NCI-H446 treated with DMSO at 0.1 percent for 48 hours (cell line): ENCODE measurements at places on chromosomes 7 and 10.

GRCh38 chr7:110831419-110831818, 259.5 kb upstream of the LRRN3 start:
- no peak for DNase-seq

GRCh38 chr10:79044846-79045245, 23.9 kb upstream of the ZMIZ1 start:
- DNase-seq = no peak

DNA sequence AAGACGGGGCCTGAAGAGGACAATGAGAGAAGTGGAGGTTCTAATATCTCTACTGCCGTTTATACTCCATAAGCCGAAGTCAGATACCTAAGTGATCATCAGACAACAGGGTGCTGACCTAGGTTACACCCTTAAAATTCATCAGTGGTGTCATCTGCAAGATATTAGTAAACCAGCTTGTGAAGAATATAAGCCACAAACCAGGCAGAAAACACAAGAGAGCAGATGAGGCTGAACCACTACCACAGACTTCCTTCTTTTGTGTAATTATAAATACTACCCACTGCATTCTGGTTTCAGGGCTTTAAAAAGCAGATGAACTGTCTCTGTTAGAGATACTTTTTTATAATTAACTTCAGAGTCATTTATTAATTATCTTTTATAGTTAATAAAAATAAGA, 69.0 kb upstream of the LRRC17 start:
- no peak for DNase-seq

- no peak for DNase-seq
These were observed 3.0 kb downstream of the SMARCD3 start for GRCh38 chr7:151245360-151246101.

DNA sequence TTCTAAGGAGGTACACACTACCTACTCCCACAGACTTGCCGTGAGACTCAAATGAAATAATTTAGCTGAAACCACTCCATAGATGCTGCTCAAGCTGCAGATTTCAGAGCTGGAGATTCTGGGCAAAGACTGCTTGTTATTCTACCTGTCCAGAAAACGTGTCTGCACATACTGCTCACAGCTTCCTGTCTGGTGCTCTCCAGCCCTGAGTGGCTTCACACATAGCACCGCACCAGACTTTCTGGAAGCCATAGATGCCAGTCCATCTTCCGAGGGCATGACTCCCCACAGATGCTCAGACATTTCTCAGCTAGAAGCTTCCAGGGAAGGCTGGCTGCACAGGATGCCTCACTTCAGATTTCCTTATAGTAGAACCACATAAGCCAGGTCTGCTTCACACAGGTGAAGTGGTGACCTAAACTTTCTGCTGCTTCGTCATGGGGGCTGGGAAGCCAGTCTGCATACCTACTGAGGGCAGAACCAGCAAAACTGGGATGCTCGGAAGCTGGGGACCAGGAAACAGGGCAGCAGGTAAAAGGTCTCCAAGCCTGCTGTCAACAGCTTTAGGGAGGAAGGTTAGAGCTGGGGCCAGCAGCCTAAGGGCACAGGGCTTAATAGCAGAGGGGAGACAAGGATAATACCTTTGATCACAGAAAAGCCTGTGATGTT, 18.2 kb downstream of the CCDC6 start:
- DNase-seq = no peak

GRCh38 chr7:42238709-42239366, 1.8 kb upstream of the GLI3 start:
- DNase-seq = no peak

DNA sequence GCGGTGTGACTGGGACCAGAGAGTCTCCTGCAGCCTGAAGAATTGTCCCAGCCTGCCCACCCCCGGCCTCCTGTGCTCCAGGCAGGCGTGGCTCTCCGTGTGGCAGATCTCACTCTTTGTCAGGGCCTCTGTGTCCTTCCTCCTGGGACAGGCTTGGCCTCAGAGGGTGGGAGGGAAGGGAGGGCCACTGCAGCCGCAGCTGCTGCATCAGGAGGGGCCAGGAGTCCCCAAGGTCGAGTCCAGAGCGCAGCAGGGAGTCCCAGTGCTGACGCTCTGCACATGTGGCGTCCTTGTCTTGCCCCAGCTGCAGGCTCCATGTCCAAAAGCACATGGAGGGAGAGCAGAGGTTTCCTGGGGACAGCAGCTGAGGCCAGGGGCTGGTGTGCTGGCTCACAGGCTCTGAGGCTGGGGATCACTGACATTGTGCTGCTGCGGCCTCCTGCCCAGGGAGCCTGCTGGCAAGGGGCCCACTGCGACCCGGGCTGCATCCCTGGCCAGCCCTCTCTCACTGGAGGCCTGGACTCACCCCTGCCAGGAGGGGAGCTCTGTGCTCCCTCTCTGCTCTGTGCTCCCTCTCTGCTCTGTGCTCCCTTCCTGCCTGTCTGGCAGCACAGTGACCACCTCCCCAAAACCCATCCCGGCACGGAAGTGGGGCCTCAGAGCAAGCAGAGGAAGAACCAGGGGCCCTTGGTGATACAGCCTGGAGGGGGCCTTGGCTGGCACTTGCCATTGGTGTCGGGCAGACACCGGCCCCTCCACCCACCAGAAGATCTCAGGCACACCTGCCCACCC, 114.6 kb upstream of the RET start:
- DNase-seq = no peak
